ENCODE measurements at places on chromosomes 11 and 22.

- no peak for DNase-seq
Measured at GRCh38 chr11:92728628-92729027, 240.8 kb upstream of the MTNR1B start.

DNA sequence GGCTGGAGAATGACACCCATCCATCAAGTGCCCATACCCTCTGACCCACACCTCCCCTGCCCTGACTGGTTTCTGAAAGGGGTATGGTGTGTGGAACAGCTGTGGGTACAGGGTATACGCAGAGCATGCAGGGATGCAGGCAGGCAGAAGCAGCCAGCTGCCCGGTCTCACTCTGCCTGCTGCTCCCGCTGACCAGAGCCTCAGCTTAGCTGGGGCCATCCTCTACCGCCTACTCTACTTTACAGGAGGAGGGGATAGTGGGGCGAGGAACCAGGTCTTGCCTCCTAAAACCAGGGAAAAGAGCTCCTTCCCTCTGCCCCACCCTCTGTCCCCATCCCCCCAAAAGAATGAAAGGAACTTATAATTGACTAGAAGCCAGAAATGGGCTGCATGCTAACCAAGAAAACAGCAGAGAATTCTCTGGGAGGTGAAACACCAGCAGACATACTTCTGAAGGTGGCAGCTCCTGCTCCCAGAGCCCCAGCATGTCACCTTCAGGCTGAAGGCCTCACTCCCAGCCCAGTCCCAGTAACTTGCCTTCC is 13.0 kb upstream of the CHRM4 start:
- no peak for DNase-seq

- DNase-seq, result no peak
Measured at GRCh38 chr22:47458348-47458747, 695.9 kb downstream of the TBC1D22A start.

DNA sequence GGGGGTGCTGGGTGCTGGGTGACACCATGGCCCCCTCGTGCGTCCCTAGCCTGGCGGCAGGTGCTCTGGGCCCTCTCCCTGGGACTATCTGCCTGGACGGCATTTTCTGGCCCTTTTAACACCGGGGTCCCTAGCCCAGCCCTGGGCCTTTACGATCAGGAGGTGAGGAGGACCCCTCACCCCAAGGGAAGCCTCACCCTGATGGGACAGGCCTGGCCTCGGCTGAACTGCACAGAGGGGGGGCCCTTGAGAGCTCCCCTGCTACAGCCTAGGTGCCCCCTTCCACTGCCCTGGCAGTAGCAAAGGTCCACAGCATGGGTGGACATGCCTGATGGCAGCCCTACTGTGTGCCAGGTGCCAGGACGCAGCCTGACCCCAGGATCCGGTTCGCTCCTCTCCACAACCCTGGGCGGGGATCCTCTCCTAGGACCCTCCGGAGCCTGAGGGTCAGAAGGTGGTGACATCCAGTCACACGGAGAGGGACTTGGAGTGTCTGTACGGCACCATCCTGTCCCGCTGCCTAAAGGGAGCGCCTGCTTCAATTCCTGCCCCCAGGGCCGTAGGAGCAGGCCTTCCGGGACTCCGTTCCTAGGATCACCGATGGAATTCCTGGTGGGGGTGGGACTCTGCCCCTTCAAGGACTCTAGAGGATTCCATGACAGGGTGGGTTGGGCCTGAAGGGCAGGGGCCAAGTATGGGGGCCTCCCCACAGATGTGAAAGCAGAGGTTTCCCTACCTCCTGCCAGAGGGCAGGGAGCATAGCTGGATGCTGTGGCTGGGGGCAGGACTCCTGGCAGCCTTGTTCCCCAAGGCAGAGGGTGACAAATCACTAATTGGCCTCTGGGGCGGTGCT is 33.0 kb upstream of the TH start:
- DNase-seq, result no peak

DNA sequence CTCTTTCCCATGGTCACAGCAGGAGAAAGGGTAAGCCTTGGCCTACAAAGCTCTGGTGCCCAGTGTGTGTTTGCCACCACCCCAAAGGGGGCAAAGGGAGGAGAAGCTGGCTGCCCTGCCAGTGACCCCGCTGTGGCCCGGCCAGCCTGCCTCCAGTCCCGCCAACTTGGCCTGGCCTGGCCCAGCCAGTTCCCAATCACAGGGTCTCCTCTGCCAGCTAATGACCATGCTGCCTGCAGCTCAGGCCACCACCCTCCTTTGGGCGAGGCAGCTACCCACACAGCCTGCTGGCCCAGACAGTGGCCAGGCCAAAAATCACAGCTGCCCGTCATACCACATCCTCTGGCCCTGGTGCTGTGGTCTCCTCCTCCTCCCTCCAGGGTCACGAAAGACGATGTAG is 5.1 kb downstream of the GDPD5 start:
- DNase-seq, result no peak

DNA sequence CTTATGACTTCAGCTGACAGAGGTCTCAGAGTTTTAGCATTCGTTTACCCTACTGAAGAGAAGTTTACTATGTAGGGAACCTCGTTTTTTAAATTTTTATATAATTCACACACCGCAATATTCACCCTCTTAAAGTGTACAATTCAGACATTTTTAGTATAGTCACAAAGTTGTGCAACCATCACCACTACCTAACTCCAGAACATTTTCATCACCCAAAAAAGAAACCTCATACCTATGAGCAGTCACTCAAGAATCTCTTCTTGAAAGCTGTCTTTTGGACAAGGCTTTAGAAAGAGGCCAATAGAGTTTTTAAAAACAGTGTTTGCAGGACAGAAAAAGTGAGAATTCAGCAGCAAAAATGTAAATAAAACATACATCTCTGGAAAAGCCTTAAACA is 39.5 kb upstream of the CLNS1A start:
- DNase-seq, result no peak

DNA sequence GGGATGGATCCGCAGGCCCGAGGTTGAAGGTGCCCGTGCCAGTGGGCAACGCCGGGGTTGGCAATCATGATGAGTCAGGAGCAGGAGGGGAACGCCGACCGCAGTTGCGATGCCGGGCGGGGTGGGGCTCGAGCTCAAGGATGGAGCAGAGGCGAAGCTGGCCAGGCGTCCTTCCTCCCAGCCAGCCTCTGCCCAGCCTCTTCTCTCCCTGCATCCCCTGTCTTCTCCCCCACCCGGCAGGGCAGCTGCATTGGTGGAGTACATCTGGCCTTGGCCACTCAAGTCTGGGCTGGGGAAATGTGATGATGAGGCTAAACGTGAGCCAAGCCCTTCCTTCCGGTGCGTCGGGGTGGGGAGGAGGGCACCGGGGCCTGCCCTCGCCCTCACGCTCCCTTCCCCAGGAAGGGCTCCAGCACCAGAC is 3.9 kb downstream of the IFITM10 start:
- no peak for DNase-seq

GRCh38 chr11:93652679-93653078 is 8.8 kb upstream of the CEP295 start:
- DNase-seq, result no peak

GRCh38 chr22:24005201-24005600 is at the start of gene GSTT4:
GSTT4 (minus strand) TSS chr22:24005453; CDS start chr22:24005356, 97 bp downstream.
- no peak for DNase-seq

- no peak for DNase-seq
Measured at GRCh38 chr11:7511401-7511800, 2.4 kb upstream of the PPFIBP2 start.

- DNase-seq, result no peak
Measured at GRCh38 chr11:24295360-24295759, 201.5 kb upstream of the LUZP2 start.

- no peak for DNase-seq
Measured at GRCh38 chr11:69801513-69802335, 17.5 kb downstream of the FGF3 start.

- DNase-seq, result no peak
Measured at GRCh38 chr22:22450343-22450839, 58.2 kb downstream of the ZNF280B start.

- DNase-seq, result no peak
Measured at GRCh38 chr22:42366806-42367581, 65.2 kb downstream of the NFAM1 start.

GRCh38 chr11:129951201-129951865 is 51.3 kb downstream of the PRDM10 start:
- DNase-seq, result no peak

GRCh38 chr22:49040111-49040510 is 787.6 kb downstream of the BRD1 start:
- no peak for DNase-seq

DNA sequence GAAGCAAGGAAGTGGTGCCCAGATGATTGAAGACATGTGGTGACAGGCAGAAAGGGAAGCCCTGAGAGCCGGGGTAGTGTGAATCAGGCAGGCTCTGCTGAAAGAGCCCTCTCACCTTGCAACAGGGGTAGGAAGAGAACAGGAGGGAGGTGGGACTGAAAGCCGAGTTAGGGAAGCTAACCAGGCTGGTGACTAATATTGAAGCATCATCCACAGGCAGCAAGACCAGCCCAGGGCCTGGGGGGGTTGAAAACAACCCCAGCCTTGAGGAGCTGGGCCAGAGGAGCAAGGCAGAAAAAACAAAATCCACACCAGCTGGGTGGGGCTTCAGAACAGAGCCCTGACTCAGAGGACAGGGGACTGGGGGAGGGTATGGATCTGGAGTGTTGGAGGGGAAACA is 35.0 kb upstream of the CRTAM start:
- no peak for DNase-seq

GRCh38 chr22:37634417-37634924 is 5.0 kb upstream of the SH3BP1 start:
- DNase-seq, result no peak

GRCh38 chr11:9681583-9682372 is 17.9 kb downstream of the SWAP70 start:
- no peak for DNase-seq

DNA sequence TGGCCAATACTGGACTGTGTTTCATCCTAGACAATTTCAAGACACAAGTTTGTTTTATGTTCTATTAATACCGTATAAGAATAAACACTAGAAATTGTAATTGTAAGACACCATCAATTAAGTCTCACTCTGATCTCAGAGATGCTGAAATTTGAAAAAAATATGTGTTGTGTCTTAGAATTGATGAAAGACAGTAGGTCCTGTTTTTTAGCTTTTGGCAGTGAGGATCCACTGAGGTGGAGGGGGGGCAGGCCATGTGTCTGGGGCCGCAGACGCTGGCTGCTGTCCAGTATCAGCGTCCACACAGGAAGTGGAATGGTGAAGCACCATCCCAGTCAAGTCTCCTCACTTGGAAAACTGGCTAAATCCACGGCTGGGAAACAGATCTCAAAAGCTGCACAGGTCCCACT is 22.5 kb upstream of the ALG8 start:
- no peak for DNase-seq

DNA sequence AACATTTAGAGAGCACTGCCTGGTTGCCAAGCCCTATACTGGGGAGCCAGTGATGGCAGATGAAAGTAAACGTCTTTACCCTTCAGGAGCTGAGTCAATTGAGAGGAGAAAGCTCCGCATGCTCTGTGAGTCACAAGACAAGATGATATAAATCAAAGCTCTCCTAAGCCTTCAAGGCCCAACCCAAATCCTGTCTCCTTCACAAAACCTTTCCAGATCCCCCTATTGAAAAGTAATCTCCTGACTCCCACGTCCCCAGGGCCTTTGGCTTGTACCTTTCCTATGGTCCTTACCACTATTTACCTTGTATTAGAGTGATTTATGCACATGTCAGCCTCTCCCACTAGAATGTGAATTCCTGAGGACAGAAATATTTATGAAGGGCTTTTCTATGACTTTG is 230.1 kb upstream of the TENM4 start:
- DNase-seq, result no peak

GRCh38 chr22:49042066-49042465 is 785.6 kb downstream of the BRD1 start:
- DNase-seq, result no peak

GRCh38 chr11:833114-833791 is 501 bp downstream of the CD151 start:
- no peak for DNase-seq

DNA sequence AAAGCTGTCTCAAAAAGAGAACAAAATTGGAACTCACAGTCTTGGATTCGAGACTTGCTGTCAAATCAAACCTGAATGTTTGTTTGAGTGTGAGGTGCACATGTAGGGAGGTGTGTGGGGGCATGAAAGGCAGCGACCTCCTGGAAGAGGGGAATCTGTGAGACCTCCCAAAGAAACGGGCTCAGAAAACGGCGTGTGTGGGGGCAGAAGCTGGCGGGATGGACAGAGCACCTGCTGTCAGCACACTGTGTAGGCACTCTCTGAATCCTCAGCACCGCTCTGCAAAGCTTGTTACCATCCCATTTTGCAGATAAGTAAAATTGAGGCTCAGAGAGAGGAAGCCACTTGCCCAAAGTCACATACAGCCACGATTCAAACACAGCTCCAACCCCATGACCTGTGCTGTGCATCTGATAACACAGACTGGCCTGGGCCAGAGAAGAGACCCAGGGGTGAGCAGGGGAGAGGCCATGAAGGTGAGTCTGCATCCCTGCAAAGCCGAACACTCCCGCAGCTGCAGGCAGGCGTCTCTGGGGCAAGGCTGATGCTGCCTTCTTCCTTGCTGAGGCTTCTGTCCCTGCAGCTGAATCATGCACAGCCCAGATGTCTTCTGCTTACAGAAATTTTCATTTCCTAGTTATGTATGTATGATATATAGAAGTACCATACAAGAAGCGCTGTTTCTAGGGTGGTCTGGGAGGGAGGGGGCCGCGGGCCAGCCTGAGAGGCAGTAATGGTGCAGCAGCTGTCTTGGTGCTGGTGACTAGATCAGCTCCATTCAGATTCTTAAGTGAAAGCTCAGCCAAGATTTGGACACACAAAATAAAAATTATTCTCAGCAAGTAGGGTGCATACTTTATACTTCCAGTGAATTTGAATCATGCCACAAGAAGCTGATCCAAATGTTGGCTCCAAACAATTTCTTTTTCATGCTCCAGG is 67.3 kb upstream of the SHISAL1 start:
- no peak for DNase-seq

- DNase-seq, result no peak
Measured at GRCh38 chr11:17371614-17372013, 16.8 kb downstream of the KCNJ11 start.

DNA sequence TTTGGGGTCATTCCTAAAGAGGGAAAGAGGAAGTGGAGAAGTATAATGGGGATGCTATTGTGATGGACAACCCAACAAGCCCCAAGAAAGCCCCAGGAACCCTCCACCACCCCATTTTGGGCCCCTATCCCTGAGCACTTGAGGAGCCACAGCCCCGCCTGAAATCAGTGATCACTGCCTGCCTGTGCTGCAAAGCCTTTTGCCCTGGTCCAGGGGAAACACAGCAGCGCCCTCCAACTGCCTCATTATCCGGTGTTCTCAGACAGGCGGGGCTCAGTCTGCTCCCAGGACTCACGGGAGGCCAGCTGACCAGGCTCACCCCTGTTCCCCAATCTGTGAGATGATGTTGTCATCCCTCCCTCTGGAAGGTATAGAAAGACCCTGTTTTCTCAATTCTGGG is 44.7 kb upstream of the TTC12 start:
- no peak for DNase-seq

DNA sequence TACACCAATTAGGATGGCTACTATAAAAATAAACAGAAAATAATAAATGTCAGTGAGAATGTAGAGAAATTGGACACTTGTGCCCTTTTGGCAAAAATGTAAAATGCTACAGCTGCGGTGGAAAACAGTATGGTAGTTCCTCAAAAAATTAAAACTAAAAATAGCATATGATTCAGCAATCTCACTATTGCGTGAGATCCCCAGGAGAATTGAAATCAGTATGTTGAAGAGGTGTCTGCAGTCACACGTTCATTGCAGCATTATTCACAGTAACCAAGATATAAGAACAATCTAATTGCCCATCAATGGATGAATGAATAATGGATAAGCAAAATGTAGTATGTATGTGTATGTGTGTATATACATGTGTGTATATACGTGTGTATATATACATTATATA is 6.8 kb downstream of the OR52N2 start:
- DNase-seq, result no peak
